ENCODE measurements at places on chromosomes 12 and 14. TPM values are rescaled to one million over a fixed set of nuclear protein-coding genes. Genes with fewer than 3 reads are reported as not detected.

GRCh38 chr12:22728987-22729386 lies 104.0 kb downstream of the ETNK1 start:
- DNase-seq: no peak

- DNase-seq: no peak
These were observed 202.6 kb upstream of the ALG10B start for GRCh38 chr12:38113991-38114390.

- DNase-seq: no peak
These were observed 358.2 kb downstream of the CACNA1C start for GRCh38 chr12:2411011-2411410.

The KNTC1 gene
- 8.9 TPM for polyA plus RNA-seq

The RNF212B gene
- polyA plus RNA-seq: not detected
